G401 (cell line): ENCODE measurements at places on chromosomes 7 and 10. TPM values are rescaled to one million over a fixed set of nuclear protein-coding genes. Genes with fewer than 3 reads are reported as not detected.

DNA sequence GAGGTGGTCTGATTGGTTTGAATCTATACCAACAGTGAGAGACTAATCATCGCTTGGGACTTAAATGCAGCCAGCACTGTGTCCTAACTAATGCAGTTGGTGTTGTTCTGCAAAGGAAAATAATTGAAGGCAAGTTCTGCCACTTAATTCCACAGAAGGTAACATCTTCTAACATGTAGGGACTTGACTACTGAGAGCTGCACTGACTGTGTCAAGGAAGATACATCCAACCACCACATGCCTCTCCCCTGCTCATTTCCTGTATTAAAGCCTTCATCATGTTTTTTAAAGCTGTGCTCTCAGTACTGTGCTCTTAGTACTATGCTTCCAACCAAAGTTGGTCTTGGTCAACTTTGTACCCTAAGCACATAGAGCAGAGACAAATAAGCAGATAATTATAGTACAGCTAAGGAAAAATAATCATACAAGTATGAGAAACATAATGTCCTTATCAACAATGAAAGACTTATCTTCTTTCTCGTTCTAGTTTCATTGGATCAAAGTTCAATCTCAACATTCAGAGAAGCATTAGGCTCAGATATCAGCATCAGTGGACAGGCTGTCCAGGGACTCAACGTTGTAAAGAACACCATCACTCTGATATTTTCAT, 2.8 kb upstream of the CYP3A4 start:
- no peak for DNase-seq

GRCh38 chr10:78365694-78366093, 332.0 kb downstream of the RPS24 start:
- peak; percentile 4 for DNase-seq

DNA sequence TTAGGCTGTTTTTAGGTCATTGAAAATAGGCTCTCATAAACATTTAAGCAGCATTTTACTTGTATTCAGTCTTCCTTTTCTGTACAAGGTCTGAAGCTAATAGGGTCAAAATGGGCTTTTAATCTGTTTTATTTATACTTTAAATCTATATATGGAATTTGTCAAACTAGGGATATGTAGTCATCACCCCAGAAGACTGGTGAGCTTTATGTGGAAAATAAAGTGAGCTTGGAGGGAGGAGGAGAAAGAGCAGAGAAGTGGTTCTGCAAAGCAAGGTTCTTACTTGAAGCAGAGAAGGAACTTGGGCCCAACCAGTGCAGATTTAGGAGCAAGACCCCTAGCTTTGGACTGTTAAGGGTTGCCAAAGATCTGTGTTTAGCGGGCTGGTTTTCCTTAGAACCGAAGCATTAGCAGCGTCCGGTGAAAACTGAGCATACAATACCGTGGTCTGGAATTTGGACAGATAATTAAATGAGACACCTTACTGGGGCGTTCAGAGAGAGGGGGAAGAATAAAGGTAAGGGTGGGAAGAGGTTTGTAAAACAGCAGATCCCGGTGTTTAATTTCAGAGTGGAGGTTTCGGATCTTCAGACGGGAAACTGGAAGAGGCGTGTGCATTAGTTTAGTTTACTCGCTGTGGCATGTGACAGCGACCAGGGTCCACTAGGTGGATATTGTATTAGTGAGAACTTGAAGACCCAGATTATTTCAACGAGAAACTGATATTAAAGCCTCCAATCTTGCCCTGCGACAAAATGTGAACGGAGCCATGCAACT, 2.4 kb downstream of the BAMBI start:
- no peak for DNase-seq

DNA sequence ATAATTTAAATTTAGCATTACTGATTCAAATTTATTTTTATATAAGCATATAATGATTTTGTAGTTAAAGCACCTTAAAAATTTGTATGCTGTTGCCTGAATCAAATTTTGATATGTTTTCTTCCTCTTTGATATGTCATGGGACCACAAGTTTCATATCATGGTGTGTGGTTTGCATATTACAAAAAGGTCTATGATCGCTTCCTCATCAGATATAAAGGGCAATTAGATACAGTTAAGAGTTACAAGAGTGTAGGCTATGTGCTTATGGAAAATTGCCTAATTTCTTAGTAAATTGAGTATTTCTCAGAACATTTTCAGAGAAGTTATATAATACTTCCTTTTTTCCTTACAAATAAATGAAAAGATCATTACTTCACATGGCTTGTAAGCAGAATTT, 22.2 kb downstream of the MRC1 start:
- no peak for DNase-seq

DNA sequence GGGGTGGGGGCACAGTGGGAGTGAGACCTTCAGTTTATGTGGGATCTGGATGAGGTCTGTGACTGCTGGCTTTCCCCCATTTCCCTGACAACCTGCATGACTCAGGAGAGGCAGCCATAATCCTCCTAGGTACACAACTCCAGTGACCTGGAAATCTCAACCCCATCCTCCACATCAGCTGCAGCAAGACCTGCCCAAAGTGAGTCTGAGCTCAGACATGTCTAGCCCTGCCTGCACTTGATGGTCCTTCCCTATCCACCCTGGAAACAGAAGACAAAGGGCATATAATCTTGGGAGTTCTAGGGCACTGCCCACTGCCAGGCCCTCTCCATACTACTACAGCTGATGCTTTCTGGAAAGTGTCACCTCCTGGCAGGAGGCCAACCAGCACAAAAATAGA, 75.6 kb downstream of the GRM8 start:
- no peak for DNase-seq

- no peak for DNase-seq
Measured at GRCh38 chr7:91114232-91114631, 150.0 kb upstream of the FZD1 start.

GRCh38 chr7:113071465-113071864, 15.2 kb downstream of the GPR85 start:
- DNase-seq = no peak

- peak; percentile 52 for DNase-seq
Measured at GRCh38 chr10:133160826-133161471, 930 bp downstream of the KNDC1 start.

SPDYE2B gene
- total RNA-seq = not detected in 2 replicates

RNF148 gene
- not detected in 2 replicates for total RNA-seq

DNA sequence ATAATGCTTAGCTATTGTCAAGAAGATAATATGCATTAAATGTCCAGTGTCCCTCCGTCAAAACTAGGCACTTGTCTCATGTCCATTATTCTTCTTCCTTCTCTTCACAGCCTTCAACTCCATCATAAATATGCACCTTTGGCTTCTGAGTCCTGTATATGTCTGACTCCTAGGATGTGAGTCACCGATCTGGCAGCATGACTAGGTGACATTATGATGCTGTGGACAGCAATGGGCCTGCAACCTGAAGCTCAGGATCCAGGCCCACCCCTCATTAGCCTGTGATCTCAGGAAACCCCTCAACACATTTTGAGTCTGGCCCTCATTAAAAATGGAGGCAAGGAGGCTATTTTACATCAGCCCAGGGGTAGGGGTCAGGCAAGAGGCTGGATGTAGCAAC, 362.5 kb upstream of the ZMIZ1 start:
- DNase-seq = no peak

- peak; percentile 85 for DNase-seq
Measured at GRCh38 chr10:124911124-124912067, 30.5 kb upstream of the ZRANB1 start.

DNA sequence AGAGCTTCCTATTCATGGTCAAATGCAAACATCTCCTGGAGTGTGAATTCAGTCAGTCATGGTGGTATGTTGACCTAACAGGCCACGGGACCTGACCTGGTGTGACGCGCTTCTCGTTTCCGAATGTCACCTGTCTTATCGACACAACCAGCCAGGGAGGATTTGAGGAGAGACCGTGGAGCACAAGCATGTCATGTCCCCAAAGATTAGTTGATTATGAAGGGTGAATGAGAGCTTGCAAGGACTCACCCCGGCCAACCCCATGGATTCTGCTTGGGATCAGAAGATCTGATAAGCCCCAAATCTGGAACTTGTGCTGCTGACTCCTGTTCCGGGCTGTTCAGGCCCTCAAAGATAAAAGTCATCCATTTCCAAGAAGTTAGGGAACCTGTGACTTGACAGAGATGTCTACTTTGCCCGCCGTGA, 10.5 kb downstream of the ADRA2A start:
- no peak for DNase-seq

- no peak for DNase-seq
Measured at GRCh38 chr10:69464801-69465401, 13.6 kb downstream of the TSPAN15 start.

NME8 gene
- not detected in 2 replicates for total RNA-seq

DNA sequence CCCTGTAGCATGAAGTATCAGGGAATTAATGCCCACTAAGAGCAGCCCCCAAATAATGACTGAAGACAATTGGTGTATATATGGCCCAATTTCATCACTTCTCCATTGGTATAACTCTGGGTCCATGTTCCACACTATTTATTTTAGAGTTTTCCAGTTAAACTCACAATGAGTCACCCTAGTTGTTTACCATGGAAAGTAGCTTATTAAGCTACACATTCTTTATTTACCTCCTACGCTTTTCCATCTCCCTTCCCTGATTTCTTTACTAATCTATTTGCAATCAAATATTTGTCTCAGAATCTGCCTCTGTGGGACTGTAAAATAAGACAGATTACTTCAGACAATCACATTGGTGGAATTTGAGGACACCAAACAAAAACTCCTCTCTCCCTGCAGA, 655.6 kb downstream of the SORCS1 start:
- no peak for DNase-seq

C7orf57 gene
- total RNA-seq = 0.47 and 0.49 TPM in 2 replicates

DNA sequence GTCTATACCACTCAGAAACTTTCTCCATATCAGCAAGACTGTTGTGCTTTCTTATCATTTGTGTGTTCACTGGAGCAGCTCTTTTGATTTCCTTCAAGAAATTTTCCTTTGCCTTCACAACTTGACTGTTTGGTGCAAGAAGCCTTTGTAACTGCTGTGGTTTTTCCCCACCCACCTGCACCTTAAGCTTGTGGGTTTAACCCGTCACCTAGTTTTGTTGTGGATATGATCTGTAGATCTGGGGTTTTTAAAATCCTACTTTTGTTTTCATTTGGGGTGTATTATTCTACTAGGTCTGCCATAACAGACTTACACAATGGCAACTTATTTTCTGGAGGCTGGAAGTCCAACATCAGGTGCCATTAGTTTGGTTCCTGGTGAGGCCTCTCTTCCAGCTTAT, 30.5 kb upstream of the CHST3 start:
- DNase-seq = no peak

WNT16 gene
- not detected in 2 replicates for total RNA-seq

DNA sequence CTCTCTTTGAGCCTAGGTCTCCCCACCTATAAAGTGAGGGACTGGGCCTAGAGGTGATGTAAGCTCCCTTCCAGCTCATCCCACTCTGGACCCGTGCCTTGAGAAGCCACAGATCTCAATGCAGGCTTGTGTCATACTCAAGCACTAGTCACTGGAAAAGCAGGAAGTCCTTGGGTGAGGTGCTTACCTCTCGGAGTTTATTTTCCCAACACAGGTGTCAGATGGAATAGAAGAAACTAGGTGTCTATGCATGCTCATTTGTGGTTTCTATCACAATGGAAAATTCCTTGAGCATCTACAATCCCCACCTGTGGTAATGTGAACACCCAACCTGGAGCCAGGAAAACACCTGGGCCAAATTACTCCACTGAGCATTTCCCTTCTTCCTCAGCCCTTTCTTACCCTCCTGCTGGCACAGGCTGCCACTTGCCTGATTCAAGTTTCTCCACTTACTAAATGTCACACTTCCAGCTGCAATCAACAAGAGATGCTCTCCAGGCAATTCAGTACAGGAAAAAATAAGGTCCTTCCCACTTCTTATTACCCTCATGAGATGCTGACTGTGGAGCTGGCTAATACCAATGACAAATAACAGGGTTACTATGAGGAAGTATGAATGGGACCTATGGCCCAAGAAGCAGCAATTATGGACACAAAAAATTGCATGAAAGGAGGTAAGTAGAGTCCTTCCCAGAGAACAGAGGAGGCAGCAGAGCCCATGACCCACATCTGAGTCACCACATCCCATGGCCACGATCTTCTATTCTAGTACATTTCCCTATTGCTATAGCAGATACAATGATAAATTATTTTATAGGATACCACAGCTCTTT, 13.1 kb downstream of the LSM5 start:
- no peak for DNase-seq

GRCh38 chr10:73229567-73229966, 17.5 kb downstream of the DNAJC9 start:
- no peak for DNase-seq

GRCh38 chr7:100484673-100485045, 932 bp downstream of the NYAP1 start:
- DNase-seq = peak; percentile 40

DNA sequence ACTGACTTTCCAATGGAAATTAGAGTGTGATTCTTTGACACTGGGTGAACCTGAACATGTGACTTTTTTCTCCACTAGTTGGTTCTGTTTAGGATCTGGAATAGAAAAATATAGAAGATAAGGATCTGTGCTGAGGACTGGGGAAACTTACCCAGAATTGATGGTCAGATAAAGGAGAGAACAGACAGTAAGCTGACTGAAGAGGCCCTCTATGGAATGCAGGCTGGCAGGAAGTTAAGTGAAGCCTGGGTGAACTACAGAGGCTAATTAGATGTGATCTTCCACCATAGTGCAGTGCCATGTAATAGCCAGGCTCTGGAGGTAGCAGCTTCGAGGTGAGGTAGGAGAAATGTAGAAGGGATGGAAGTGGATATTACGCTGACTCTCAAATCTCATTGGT, 455.3 kb downstream of the PLXDC2 start:
- no peak for DNase-seq

GRCh38 chr10:64708884-64709681, 1187.9 kb downstream of the REEP3 start:
- DNase-seq = no peak

- peak; percentile 39 for DNase-seq
Measured at GRCh38 chr10:73875139-73875475, 752 bp upstream of the CAMK2G start.

TMEM176B gene
- 1.8 and 7.8 TPM in 2 replicates for total RNA-seq

HIPK2 gene
- total RNA-seq = under 0.01 and 0.17 TPM in 2 replicates

DNA sequence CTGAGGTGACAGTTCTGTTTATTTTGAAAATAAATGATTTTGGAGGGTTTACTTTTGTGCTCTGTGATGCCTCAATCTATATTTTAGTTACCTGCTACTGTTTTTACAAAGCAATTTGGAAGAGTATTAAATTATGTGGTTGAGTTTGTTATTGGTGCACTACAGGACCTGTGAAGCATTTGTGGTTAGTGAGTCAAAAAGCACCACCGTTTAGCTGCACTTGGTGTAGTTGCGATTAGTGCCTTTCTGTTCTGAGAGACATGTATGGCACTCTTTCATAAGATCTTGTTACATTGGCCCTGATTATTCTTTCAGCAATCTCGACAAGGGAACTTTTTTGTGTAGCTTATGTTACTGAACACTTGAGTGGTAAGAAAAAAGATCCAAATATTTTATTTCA, 132.2 kb downstream of the BBS9 start:
- no peak for DNase-seq

- no peak for DNase-seq
Measured at GRCh38 chr10:101000915-101001658, 1.5 kb downstream of the LZTS2 start.

GLCCI1 gene
- 31.1 and 35.3 TPM in 2 replicates for total RNA-seq

GRCh38 chr7:33278095-33278494, 148.7 kb downstream of the BBS9 start:
- no peak for DNase-seq

- no peak for DNase-seq
Measured at GRCh38 chr10:75464478-75465449, 33.3 kb downstream of the LRMDA start.
